ENCODE measurements at places on chromosomes 6 and 20. TPM values are rescaled to one million over a fixed set of nuclear protein-coding genes. Genes with fewer than 3 reads are reported as not detected.

Gene ALDH8A1
- total RNA-seq, result 0.18 TPM

Gene SLPI
- total RNA-seq, result 0.67 TPM

Gene L3MBTL1
- total RNA-seq, result 6.1 TPM

Gene HDGFL1
- 0.38 TPM for total RNA-seq

Gene LY6G6F
- total RNA-seq, result 0.18 TPM

Gene TINAG
- total RNA-seq, result not detected

Gene EPHA7
- not detected for total RNA-seq

Gene MAK
- total RNA-seq, result 0.54 TPM

Gene NKX2-2
- not detected for total RNA-seq

Gene DEFB124
- not detected for total RNA-seq

Gene MCCD1
- total RNA-seq, result not detected

Gene KIF16B
- total RNA-seq, result 7.4 TPM

Gene TULP1
- total RNA-seq, result 0.09 TPM

Gene MTFR2
- total RNA-seq, result 25.7 TPM

Gene MANEA
- total RNA-seq, result 11.4 TPM

Gene DSE
- total RNA-seq, result 1.4 TPM

Gene LY6G6C
- not detected for total RNA-seq

Gene ZBTB12
- 9.9 TPM for total RNA-seq

Gene C6orf15
- total RNA-seq, result not detected

Gene ITPR3
- total RNA-seq, result 31.2 TPM

Gene ZSCAN23
- 0.22 TPM for total RNA-seq

Gene C20orf141
- total RNA-seq, result not detected

Gene BEND6
- total RNA-seq, result 0.74 TPM

Gene HM13
- 136 TPM for total RNA-seq

Gene ADTRP
- 11.7 TPM for total RNA-seq

Gene ABHD16B
- total RNA-seq, result not detected

Gene FOXQ1
- total RNA-seq, result not detected

Gene TCF15
- 3.8 TPM for total RNA-seq

Gene MAFB
- 0.04 TPM for total RNA-seq

Gene PRR18
- total RNA-seq, result not detected

Gene SIRPG
- not detected for total RNA-seq

Gene BTNL2
- total RNA-seq, result not detected

Gene POU5F1
- total RNA-seq, result 2.3 TPM

Gene UBE2C
- 1.7 TPM for total RNA-seq

Gene PLCB4
- total RNA-seq, result 0.73 TPM

Gene MEI4
- total RNA-seq, result not detected

Gene RSPO3
- total RNA-seq, result not detected

Gene TBX18
- 28.0 TPM for total RNA-seq

Gene APCDD1L
- not detected for total RNA-seq

Gene UNC5CL
- 0.78 TPM for total RNA-seq

Gene PSORS1C1
- total RNA-seq, result not detected

Gene EDN1
- not detected for total RNA-seq

Gene PRKN
- not detected for total RNA-seq

Gene F13A1
- 0.33 TPM for total RNA-seq

Gene EYS
- total RNA-seq, result 0.13 TPM

Gene ELOVL2
- total RNA-seq, result 0.31 TPM

Gene FOXS1
- total RNA-seq, result not detected

Gene SOX18
- 20.4 TPM for total RNA-seq

Gene VWA7
- 2.9 TPM for total RNA-seq

Gene CNBD2
- total RNA-seq, result 4.5 TPM

Gene AIF1
- 9.4 TPM for total RNA-seq

Gene SH3BGRL2
- 10.8 TPM for total RNA-seq
